HFFc6 (cell line): ENCODE measurements at places on chromosomes 6 and 20.

- no peaks in the 10 kb centered on the region for H3K4me1 ChIP-seq
- H3K4me3 ChIP-seq = no peak overlapping the region
- no peak overlapping the region for H3K27ac ChIP-seq
- H3K27me3 ChIP-seq = peaks cover 8% of the 10 kb centered on the region
- H3K36me3 ChIP-seq = no peaks in the 10 kb centered on the region
Measured at GRCh38 chr6:73923905-73924485, 228.0 kb downstream of the CD109 start.

- H3K4me1 ChIP-seq = peaks cover 27% of the 10 kb centered on the region
- H3K27ac ChIP-seq = no peak overlapping the region
- no peaks in the 10 kb centered on the region for H3K36me3 ChIP-seq
- H3K4me3 ChIP-seq = no peak overlapping the region
- DNase-seq = no peak
- peaks cover 8% of the 10 kb centered on the region for H3K27me3 ChIP-seq
Measured at GRCh38 chr6:149459761-149460160, 25.1 kb downstream of the ZC3H12D start.

DNA sequence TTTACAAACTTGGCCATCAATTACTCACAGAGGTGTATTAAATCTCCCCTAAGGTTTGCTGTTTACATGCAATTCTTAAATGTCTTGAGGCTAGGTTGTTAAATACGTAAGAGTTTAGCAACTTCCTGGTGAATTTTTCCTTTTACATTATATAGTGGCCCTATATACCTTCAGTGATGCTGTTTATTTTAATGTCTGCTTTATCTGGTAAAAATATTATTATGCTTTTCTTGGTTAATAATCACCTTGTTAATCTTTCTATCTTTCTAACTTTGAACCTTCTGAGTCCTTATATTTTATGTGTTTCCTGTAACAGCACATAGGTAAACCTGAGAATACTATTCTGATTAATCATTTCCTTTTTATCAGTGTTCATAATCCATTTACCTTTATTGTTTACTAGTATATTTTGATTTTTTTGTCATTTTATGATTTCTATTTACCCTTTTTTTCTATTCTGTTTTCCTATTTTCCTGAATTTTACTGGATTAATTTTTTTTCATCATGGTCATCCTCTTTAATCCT, 57.9 kb downstream of the TP53INP2 start:
- H3K36me3 ChIP-seq = peaks cover 37% of the 10 kb centered on the region
- no peak overlapping the region for H3K4me3 ChIP-seq
- no peak for DNase-seq
- H3K27me3 ChIP-seq = no peaks in the 10 kb centered on the region
- H3K4me1 ChIP-seq = peaks cover 33% of the 10 kb centered on the region

DNA sequence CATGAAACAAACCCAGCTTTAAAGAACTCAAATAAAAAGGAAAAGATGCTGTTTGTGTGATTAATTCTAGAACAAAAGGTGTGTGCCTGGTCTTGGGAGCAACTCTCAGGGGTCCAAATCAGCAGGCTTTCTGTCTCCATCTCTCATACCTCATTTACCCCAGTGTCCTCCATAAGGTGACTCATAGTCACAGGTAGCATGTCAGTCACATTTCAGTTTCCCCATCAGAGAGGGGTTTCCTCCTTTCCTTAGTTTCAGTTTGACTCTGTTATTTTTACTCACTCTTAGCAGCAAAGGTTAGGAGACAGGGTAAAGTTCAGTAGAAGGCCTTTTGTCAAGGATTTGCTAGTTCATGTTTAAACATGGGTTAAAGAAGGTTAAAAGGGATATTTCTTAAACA, 46.2 kb downstream of the OGFRL1 start:
- H3K4me1 ChIP-seq = peaks cover 64% of the 10 kb centered on the region
- DNase-seq = no peak
- no peak overlapping the region for H3K4me3 ChIP-seq
- H3K36me3 ChIP-seq = peaks cover 9% of the 10 kb centered on the region

DNA sequence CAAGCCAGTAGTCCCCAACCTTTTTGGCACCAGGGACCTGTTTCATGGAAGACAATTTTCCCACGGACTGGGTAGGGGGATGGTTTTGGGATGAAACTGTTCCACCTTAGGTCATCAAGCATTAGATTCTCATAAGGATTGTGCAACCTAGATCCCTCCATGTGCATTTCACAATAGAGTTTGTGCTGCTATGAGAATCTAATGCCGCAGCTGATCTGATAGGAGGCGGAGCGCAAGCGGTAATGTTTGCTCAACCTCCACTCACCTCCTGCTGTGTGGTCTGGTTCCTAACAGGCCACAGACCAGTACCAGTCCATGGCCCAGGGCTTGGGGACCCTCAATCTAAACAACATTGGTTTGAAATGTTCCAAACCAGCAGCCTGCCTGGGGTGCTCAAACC, 137.0 kb upstream of the STXBP5 start:
- peaks cover 8% of the 10 kb centered on the region; the same call in 1 of the 2 replicates for H3K36me3 ChIP-seq
- DNase-seq = no peak
- no peak overlapping the region for H3K27ac ChIP-seq
- H3K27me3 ChIP-seq = peaks cover 1% of the 10 kb centered on the region; the same call in 1 of the 2 replicates
- peaks cover 25% of the 10 kb centered on the region for H3K4me1 ChIP-seq
- no peak overlapping the region for H3K4me3 ChIP-seq

GRCh38 chr6:123022975-123023374, 26.9 kb downstream of the CLVS2 start:
- H3K4me1 ChIP-seq = no peaks in the 10 kb centered on the region
- no peak for DNase-seq
- no peak overlapping the region for H3K27ac ChIP-seq
- no peak overlapping the region for H3K4me3 ChIP-seq

DNA sequence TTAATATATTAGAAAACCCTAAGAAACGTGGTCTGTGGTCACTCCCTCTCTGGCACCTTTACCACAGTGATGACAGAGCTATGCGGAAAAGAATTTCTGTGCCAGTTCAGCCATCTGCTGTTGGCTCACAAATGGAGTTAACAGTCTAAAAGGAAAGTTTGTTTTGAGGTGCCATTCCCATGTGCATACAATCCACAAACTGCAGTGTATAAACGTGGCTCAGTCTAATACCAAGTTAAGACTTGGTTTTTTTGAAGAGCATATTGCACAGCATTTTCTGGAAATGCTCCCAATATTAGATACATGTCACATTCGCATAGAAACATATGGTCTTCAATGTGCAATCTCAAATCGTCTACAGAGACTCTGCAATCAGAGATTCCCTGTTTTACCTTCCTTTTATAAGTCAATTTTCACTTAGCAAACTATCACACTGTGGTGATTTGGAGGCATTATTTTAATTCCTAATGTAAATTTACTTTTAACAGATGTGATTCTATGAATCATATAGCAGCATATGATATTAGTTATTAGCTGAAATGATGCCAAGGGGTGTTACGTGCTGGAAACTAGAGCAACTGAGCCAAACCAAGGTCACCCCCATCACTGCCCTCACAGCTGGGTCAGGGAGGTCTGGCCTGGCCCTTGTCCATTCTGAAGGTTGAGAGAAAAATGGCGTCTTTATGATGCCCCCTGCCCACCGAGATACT, 383.5 kb downstream of the PRKN start:
- H3K27me3 ChIP-seq = no peaks in the 10 kb centered on the region
- no peak overlapping the region for H3K4me3 ChIP-seq
- no peak overlapping the region for H3K27ac ChIP-seq
- DNase-seq = no peak
- no peaks in the 10 kb centered on the region for H3K36me3 ChIP-seq

DNA sequence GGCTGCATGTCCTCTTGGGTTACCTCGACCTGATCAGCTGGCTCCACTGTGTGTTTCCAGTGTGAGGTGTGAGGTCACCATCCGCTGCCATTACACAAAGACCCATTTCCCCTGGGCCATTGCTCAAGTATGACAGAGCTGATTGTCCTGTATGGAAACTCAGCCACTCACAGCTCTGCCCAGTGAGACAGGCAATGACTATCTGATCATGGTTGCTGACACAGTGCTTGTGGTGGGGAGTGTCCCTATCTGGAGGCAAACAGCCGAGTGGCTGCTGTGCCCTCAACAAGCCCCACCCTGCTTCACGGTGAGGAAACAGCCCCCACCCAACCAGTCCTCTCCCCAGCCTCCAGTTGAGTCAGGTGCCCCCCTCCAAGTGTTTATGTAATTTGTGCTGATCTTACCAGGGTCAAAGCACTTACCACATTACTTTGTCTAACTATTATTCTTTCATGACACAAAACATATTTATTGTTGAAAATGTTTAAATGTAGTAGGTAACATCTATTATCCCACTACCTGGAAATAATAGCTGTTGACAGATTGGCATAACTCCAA, 11.7 kb upstream of the MAPK13 start:
- no peak overlapping the region for H3K27ac ChIP-seq
- H3K27me3 ChIP-seq = peaks cover 2% of the 10 kb centered on the region
- H3K36me3 ChIP-seq = 0 out of 2 replicates have a peak, but pooled peaks cover 4% of the 10 kb centered on the region
- H3K4me3 ChIP-seq = no peak overlapping the region
- DNase-seq = no peak

- H3K36me3 ChIP-seq = peaks cover 14% of the 10 kb centered on the region; the same call in 1 of the 2 replicates
- no peak for DNase-seq
- H3K4me1 ChIP-seq = no peaks in the 10 kb centered on the region
- no peak overlapping the region for H3K4me3 ChIP-seq
Measured at GRCh38 chr6:15927531-15928225, 201.2 kb upstream of the MYLIP start.

- no peak for DNase-seq
- no peaks in the 10 kb centered on the region for H3K36me3 ChIP-seq
- no peaks in the 10 kb centered on the region for H3K4me1 ChIP-seq
- peaks cover 37% of the 10 kb centered on the region for H3K27me3 ChIP-seq
Measured at GRCh38 chr6:33820243-33820642, 16.4 kb upstream of the MLN start.

DNA sequence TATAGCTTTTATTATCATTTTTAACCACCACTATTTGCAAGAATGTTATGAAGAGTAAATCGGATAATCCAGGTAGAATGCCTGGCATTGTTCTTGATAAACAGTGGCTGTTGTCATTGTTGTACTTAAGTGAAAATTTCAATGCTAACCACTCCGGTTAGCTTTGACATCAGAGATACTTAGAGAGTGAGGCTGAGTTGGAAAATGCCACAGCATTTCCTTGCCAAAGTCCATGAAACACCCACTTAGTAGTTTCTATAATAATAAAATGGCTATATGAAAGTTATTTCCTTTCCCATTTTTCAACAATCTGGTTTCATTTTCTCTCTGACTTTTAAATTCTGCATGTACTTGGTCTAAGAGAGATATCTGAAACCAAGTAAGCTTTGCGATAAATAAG, 132.0 kb downstream of the CDK19 start:
- no peak for DNase-seq
- H3K27ac ChIP-seq = no peak overlapping the region
- H3K27me3 ChIP-seq = no peaks in the 10 kb centered on the region
- peaks cover 28% of the 10 kb centered on the region for H3K4me1 ChIP-seq
- H3K4me3 ChIP-seq = no peak overlapping the region

GRCh38 chr20:12383821-12384220, 466.1 kb downstream of the BTBD3 start:
- H3K27me3 ChIP-seq = peaks cover 2% of the 10 kb centered on the region; the same call in 1 of the 2 replicates
- peaks cover 6% of the 10 kb centered on the region; the same call in 1 of the 2 replicates for H3K36me3 ChIP-seq
- no peak overlapping the region for H3K27ac ChIP-seq
- no peak for DNase-seq
- no peaks in the 10 kb centered on the region for H3K4me1 ChIP-seq
- no peak overlapping the region for H3K4me3 ChIP-seq

GRCh38 chr6:138034229-138034628, 73.0 kb downstream of the PERP start:
- no peak for DNase-seq
- peaks cover 17% of the 10 kb centered on the region for H3K4me1 ChIP-seq
- H3K27ac ChIP-seq = no peak overlapping the region

DNA sequence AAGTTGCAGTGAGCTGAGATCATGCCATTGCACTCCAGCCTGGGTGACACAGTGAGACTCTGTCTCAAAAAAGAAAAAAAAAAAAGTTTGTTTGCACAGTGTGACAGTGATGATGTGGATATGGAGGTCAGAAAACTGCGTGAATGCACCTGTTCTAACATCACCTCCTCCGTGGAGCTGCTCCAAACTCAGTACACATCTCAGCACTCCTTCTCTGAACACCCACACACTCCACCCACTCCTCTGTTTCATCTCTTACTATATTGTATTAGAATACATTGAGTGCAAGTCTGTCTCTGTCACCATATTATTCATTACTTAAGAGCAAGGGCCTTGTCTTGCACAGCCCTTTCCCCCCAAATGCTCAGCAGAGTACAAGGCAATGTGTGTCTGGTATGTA, 51.5 kb upstream of the ENPP4 start:
- H3K27me3 ChIP-seq = peaks cover 2% of the 10 kb centered on the region
- DNase-seq = no peak
- no peaks in the 10 kb centered on the region for H3K4me1 ChIP-seq
- H3K4me3 ChIP-seq = no peak overlapping the region
- H3K27ac ChIP-seq = no peak overlapping the region

DNA sequence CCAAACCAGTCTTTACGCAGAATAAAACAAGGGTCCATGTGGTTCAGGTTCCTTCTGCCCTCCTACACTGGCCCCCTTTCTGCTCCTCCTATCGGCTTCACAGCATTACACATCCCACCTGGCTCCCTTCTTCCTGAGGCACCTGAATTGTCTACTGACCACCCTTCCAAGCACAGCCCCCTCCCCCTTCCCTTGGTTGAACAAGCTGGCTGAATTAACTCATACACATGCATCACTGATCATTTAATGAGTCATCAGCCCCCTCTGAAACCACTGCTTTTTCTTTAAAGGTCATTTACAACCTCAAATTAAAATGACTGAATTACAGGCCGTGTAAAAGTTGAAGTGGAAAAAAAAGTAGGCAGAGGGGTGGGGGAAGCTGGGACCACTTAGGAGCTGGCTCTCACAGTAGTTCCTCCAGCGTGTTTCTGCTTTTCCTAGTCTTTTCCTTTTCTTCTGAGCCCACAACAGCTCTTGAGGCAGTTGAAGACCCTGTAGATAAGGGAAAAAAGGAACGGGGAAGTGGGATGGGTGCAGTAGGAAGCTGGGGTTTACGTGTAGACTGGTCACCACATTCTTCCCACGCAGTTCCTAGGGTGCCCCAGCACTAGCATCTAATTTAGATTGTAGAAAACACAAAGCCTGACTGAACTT, 67.6 kb downstream of the FYN start:
- no peaks in the 10 kb centered on the region; the same call in 1 of the 2 replicates for H3K27me3 ChIP-seq
- H3K27ac ChIP-seq = peak overlapping the region; percentile 56
- H3K36me3 ChIP-seq = no peaks in the 10 kb centered on the region
- peak; percentile 62 for DNase-seq
- H3K4me1 ChIP-seq = peaks cover 60% of the 10 kb centered on the region

DNA sequence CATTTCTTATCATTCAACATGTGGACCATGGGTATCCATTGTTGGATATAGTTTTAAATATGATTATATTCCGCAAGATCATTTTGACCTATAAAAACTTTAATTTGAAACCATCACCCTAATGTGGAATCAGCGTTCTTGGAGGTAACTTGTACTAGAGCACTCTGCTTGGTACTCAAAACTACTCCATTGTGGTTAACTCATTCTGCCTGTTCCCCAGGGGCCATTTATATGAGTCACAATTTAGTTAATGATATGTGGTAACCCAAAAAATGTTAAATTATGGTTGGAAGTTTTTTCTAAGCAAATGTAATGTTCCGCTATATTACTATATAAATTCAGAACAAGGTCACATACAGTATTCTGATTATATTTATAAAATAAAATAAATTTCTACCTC, 109.3 kb downstream of the TRDN start:
- no peak for DNase-seq
- no peak overlapping the region for H3K4me3 ChIP-seq
- no peaks in the 10 kb centered on the region for H3K27me3 ChIP-seq
- no peaks in the 10 kb centered on the region for H3K4me1 ChIP-seq

- H3K27me3 ChIP-seq = peaks cover 2% of the 10 kb centered on the region; the same call in 1 of the 2 replicates
- no peak overlapping the region for H3K4me3 ChIP-seq
- H3K4me1 ChIP-seq = peaks cover 47% of the 10 kb centered on the region
- DNase-seq = peak; percentile 15
- H3K27ac ChIP-seq = no peak overlapping the region
Measured at GRCh38 chr6:152085451-152085921, 278.0 kb downstream of the ESR1 start.
